GM12891 (cell line): ENCODE measurements at places on chromosomes 2 and 18.
A peak's percentile ranks its signal among the peaks of the same experiment; 100 is the strongest.

- no peak for DNase-seq
Observed at GRCh38 chr2:129865976-129866375, 113.5 kb upstream of the RAB6C start.

- DNase-seq: no peak
Observed at GRCh38 chr2:134452042-134452733, 198.3 kb downstream of the MGAT5 start.

- no peak for DNase-seq
Observed at GRCh38 chr18:59279193-59279592, 5.9 kb upstream of the RAX start.

- no peak for DNase-seq
Observed at GRCh38 chr2:196233021-196233804, 61.8 kb upstream of the STK17B start.

DNA sequence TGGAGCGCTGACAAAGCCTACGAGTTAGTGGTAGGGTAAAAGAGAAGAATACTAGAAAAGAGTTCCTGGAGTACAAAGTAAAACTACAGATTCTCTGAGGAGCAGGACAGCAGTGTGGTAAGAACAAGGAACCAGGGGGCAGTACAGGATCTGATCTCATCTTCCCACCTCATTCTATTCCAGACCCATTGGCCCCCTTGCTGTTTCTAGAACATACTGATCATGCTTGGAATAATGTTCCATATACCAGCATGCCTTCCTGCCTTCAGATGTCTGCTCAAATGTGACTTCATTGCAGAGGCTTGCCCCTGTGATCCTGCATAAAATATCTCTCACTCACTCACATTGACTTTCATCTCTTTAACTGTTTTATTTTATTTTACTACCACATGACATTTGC, 19.3 kb downstream of the MSGN1 start:
- no peak for DNase-seq

GRCh38 chr2:58895857-58896256, 654.7 kb upstream of the FANCL start:
- DNase-seq: no peak

GRCh38 chr18:13551841-13552733, 174.3 kb downstream of the FAM210A start:
- DNase-seq: no peak

- DNase-seq: peak; percentile 24
Observed at GRCh38 chr18:62325806-62326645, 916 bp downstream of the TNFRSF11A start.

DNA sequence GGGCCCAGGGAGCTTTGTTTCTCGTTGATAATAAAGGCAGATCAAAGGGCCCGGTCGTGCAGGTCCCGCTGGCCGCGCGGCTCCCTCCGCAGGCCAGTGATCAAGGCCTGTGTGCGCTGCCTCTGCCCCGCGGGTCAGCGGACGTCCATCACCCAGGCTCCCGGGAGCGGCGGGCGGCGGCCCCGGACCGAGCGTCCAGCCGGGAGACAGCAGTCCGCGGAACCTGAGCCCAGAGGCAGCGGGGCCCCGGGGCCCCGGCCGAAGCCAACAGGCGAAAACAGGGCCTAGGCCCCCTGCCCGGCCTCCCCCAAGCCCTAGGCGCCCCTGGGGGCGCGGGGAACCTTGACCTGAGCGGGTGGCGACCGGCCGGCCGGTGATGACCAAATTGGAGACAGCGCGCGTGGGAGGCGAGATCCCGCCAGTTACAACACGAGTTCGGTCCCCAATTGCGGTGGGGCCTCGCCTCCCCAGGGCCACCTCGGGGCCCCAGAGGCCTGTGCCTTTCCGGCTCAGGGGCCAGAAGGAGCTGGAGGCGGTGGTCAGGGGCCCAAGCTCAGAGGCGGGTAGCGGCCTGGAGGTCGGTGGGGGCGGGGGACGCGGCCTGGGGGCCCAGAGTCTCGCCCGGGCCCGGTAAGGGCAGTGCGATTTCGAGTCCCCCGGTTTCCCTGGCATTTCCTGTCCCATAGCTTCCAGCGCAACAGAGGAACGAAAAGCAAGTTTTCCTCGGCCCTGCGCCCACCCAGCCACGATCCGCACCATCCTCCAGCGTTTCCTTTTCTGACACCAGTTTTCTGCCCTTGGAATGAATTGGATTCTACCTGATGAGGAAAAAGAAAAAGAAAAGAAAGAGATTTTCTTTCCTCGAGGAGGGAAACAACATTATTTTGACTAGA, 5.9 kb downstream of the SP9 start:
- DNase-seq: no peak

DNA sequence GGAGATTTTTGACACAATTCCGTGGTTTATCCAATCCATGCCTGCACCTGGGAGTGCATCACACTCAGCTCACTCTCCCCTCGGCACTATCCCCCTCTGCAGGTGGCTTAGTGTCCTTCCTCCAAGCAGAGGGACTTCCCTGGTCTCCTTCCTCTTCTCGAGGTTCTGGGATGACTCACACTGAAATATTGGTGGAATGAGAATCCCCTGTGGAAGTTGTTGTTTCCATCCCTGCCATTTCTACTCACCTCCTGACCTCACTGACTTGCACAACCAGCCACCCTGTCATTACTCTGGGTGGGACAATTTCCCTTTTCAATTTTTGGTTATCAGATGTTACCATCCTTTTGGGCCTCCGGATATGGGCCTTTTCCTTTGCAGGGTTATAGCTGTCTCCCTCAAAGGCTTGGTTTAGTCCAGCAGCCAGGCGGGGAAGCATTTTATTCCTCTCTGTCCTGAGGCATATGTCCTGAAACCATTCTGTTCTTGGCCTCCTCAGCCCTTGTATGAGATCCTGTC, 59.9 kb downstream of the PTPRM start:
- no peak for DNase-seq

GRCh38 chr2:172516299-172516698, 39.6 kb upstream of the PDK1 start:
- no peak for DNase-seq

DNA sequence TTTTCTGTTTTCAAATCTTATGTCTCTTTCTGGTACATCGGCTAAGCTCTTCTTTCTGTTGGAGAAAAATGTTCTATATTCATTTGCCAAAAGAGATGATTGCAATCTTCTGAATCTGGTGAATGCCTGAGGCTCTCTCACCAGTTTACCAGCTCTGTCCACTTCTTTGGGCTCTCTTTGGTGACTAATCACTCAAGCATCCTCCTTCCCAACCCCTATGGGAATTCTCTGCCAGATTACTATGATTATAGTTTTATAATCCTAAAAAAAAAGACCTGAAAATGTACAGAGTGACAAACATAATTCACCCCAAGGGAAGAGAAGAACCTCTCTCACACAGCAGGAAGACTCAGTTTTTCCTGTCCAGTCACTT, 187.3 kb downstream of the CAMKMT start:
- no peak for DNase-seq

- DNase-seq: no peak
Observed at GRCh38 chr2:155748131-155748530, 584.4 kb downstream of the NR4A2 start.

- no peak for DNase-seq
Observed at GRCh38 chr2:38823386-38823785, 45.4 kb downstream of the GEMIN6 start.

- DNase-seq: no peak
Observed at GRCh38 chr18:51089691-51090090, 59.7 kb downstream of the SMAD4 start.

- DNase-seq: no peak
Observed at GRCh38 chr2:95054016-95054415, 28.5 kb downstream of the MAL start.

GRCh38 chr2:233807966-233808935, 30.1 kb downstream of the MROH2A start:
- no peak for DNase-seq

GRCh38 chr2:39778775-39779340, at the start of gene THUMPD2:
Gene THUMPD2 (minus strand): TSS chr2:39779258. CDS start chr2:39779239, 19 bp downstream.
- peak; percentile 66 for DNase-seq
